ENCODE measurements at places on chromosomes 7 and 10.
A peak's percentile ranks its signal among the peaks of the same experiment; 100 is the strongest.

DNA sequence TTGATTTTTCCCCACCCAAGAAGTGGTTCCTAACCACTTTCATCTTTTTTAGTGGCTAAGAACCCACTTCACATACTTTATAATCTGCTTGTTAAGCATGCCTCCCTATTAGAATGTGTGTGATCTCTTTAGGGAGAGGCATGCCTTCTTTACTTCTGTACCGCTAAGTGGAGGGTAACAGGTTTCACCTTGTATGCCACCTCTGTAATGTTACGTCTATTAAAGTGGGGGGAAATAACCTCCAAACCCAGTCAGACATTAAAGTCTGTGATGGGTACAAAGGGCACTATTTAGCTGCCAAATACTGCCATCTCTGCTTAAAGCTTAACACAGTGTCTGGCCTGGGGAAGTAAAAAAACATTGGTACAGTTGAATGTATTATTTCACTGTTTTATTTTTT, 51.9 kb downstream of the EPC1 start:
- no peak for DNase-seq

DNA sequence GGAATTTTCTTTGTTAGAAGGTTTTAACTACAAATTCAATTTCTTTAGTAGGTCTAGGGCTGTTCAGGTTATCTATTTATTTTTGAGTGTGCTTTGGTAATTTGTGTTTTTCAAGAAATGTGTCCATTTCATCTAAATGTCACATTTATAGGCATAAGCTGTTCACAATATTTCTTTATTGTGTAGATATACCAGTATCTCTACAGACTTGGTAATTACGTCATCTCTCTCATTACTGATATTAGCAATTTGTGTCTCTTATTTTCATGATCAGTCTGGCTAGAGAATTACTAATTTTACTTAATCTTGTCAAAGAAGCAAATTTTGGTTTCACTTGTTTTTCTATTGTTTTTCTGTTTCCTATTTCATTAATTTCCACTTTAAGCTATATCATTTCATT, 152.0 kb downstream of the RNLS start:
- no peak for DNase-seq

DNA sequence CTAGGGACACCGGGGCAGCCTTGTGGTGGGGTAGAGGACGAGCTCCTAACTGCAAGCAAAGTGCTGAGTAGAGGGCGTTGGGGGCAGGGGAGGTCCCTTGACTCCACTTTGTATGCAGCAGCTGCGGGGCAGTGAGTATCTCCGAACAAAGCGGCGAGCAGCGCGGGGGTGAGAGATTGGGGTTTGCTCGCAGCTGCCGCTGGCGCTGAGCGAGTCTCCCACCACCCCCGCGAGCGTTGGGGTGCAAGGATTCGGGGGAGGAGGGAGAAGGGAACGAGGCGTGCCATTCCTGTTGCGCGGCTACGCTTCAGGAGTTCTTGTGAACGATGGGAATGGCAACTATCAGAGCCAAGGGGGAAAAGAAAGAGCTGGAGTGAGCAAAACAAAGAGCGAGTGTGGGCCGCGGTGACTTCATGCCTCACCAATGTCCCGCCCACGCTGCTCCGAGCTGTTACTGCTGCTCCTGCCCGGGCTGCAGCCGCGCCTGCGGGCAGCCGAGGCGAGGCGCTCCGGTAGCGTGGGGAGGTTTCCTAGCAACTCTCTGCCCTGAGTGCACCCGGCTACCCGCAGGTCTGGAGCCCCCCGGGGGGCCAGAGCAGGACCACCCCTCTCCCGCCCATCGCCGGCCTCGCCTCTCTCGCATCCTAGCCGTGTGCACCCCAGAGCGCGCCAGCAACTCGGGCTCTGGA, at the start of gene ITGB8:
Gene ITGB8, plus strand, starts transcription at position 662 of the 689 bp plus-strand sequence. CDS start 907 bp downstream, outside the sequence.
- DNase-seq, result peak; percentile 96

DNA sequence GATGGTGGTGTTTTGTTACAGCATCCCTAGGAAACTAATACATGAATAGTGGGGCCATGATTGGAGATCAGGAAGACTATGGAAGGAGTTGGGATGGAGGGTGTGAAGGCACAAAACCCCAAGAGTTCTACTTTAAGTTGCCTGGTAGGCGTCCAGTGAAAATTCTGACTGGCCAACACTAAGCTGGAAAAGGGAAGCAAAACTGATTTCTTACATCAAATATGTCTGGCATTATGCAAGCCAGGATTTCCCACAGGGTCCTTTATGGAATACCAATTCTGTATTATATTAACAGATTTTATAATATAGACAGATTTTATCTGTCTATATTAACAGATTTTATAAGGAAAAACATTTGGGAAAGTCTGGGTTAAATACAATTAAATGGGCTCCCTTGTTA, 16.2 kb downstream of the CPVL start:
- DNase-seq, result no peak

DNA sequence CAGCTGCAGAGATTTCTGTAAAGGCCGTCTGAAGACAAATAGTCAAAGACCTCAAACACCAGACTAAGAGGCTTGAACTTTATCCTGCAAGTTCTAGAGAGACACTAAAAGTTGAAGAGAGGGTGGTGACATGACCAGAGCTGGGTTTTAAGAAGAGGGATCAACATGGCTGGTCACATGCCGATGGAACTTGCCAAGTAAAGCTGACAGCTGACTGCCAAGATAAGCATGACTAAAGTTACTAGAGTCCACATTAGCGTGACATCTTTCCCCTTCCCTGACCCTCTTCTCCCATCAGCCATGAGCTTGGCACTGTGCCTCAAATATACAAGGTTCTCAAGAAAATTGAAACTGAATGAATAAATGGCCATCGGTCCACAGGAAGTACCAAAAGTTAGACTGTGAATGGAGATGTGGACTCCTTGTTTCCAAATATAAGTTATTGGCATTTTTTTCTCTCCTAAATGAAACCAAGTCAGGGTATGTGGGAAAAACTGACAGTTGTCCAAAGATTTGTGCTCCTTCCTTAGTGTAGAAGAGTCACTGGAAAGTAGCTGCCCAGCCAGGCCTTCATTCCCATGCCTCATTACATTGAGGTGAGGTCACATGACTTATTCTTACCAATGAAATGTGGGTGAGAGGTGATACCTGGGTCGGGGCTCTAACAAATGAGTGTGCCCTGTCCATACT, 24.5 kb downstream of the XPNPEP1 start:
- no peak for DNase-seq

- peak; percentile 89 for DNase-seq
These were observed 109.6 kb upstream of the MTPN start for GRCh38 chr7:136086712-136087111.

DNA sequence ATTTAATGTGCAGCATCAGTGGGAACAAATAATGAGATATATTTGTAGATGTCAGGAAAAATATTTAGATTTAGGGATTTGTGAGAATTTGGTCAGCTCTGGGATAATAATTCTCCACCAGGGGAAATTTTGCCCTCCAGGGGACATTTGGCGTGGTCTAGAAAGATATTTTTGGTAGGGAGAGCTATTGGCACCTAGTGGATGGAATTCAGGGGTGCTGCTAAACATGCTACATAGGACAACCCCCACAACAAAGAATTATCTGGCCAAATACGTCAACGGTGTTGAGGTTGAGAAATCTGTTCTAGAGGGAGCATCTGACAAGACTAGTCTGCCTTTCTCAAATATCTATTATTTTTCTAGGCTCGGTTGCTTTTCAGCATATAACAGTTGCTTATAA, 2.1 kb downstream of the ADK start:
- DNase-seq, result no peak

GRCh38 chr7:98223898-98224700, 12.9 kb downstream of the BHLHA15 start:
- DNase-seq, result no peak

DNA sequence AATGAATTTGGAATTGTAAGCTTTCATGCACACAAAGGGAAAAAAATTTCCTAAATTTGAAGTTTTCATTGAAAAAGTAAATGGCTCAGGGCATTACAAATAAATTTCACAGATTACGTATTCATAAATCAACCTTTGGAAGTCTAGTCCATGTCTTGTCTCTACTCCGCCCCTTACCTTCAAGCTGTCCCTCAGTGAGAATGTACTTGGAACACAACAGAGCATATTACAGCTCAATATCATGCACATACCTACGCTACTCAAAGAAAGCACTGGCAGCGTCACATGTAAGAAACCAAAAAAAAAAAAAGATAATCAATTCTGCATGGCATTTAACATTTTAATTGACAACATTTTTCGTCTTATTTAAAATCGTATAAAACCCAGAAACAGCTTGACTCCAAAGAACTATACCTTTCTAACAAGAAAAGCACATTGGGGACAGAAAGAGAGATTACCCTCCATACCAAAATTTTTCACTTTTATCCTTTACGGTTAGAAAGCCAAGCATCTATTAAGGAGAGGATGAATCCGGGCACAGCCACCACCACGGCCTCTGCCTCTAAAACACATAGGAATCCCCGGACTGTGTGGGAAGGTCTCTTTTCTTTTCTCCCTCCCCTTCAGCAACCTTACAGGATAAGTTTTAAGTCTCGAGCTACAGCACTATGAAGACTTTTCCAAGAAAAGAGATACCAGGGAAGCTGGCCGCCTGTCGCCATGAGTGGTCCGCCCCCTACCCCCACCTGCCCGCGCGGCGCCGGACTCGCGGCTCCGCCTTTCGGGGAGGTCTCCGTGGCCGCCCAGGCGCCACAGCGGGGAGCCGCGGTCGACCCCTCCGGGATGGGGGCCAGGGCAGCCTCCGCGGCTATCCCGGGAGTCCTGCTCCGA, 1.1 kb downstream of the JMJD1C start:
- no peak for DNase-seq

- peak; percentile 7 for DNase-seq
These were observed 158.2 kb downstream of the CELF2 start for GRCh38 chr10:11175823-11176243.

DNA sequence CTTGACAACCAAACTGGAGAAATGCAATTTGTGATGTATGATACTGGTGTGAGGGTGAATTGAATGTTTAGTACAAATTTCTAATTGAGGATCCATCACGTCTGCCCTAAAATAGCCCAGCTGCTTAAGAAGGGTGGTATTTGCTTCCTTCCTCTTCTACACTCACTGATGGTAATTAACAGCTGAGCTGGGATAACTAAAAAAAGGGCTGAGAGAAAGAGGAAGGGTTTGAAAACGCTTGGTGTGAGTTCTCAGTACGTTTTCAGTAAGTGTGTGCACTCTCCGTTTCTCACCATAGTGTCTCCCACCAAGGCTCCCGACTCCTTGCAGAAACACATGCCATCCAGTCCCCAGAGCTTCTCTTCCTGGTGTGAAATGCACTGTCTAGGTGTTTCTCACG, 54.3 kb downstream of the MAP3K8 start:
- no peak for DNase-seq

GRCh38 chr10:13187135-13187534, 25.8 kb downstream of the MCM10 start:
- no peak for DNase-seq

GRCh38 chr10:117216611-117217195, 19.4 kb downstream of the KCNK18 start:
- DNase-seq, result peak; percentile 88

- peak; percentile 70 for DNase-seq
These were observed 8.5 kb upstream of the C10orf105 start for GRCh38 chr10:71727738-71728737.

DNA sequence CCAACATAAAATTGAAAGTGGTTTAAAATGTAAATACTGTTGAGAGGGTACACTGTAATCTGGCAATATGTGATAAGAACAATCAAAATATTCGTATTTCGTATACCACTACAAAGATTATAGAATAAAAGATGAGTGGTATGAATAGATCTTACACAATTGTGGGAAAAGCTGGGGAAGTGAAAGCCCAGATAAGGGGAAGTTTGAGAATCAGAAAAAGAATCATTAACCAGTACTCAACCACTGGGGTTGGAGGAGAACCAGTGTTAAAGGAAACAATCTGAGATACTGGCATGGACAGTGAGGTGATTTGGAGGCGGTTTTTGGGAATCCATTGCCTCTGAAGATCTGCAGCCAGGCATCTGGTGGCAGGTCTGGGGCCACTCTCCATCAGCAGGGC, 59.7 kb upstream of the CDK14 start:
- no peak for DNase-seq

GRCh38 chr7:47148536-47149207, 433.2 kb downstream of the TNS3 start:
- DNase-seq, result no peak

- no peak for DNase-seq
These were observed 296.1 kb downstream of the CDK14 start for GRCh38 chr7:90892213-90892612.

GRCh38 chr7:86339051-86339450, 304.7 kb upstream of the GRM3 start:
- no peak for DNase-seq

- peak; percentile 87 for DNase-seq
These were observed 7.1 kb downstream of the SHH start for GRCh38 chr7:155804897-155805825.

GRCh38 chr7:76236224-76236623, 34.5 kb downstream of the SRRM3 start:
- no peak for DNase-seq

- DNase-seq, result no peak
These were observed 1.2 kb downstream of the SEPTIN7 start for GRCh38 chr7:35802102-35802466.

DNA sequence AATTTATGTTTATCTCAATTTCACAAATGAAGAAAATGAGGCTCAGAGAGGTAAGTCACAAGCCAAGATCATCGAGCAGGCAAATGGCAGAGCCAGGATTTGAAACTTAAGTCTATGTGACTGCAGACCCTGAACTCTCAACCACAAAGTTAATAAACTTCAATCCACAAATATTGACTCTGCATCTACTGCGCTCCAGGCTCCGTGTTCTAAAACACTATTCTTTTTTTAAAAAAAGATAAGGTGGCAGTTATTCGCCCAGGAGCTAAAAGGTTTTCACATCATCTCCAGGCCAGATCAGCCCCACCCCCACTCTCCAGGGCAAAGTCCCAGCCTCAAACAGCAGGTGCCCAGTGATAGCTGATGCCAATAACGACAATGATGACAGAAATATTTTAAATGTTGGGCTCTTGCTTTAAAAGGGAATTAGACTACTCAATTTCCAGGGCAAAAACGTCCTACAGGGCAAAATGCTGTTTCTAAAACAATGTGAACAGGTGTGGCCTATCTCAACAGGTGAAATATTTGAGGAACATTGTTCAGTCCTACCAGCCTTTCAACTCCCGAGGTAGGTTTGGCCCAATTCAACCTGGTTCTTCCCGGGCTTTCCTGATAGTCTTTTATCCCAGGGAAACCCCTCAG, 85.2 kb downstream of the SORBS1 start:
- DNase-seq, result no peak

GRCh38 chr7:12674861-12675260, 12.6 kb upstream of the ARL4A start:
- peak; percentile 54 for DNase-seq

- DNase-seq, result no peak
These were observed 30.6 kb downstream of the WDR37 start for GRCh38 chr10:1086787-1087186.

- no peak for DNase-seq
These were observed 21.3 kb downstream of the CHST15 start for GRCh38 chr10:124072106-124072505.

- peak; percentile 2 for DNase-seq
These were observed 39.1 kb upstream of the TNPO3 start for GRCh38 chr7:129093867-129094456.

GRCh38 chr7:11175371-11175770, 201.7 kb downstream of the PHF14 start:
- no peak for DNase-seq
